ENCODE measurements at places on chromosomes 7 and 10. TPM values are rescaled to one million over a fixed set of nuclear protein-coding genes. Genes with fewer than 3 reads are reported as not detected.

The EN2 gene
- not detected for total RNA-seq

The PLXNA4 gene
- 7.9 TPM for total RNA-seq

The GPR26 gene
- not detected for total RNA-seq

The UROS gene
- 37.4 TPM for total RNA-seq

The PTN gene
- total RNA-seq: not detected

The LIPN gene
- not detected for total RNA-seq

The KEL gene
- total RNA-seq: under 0.01 TPM

The BUB3 gene
- 232 TPM for total RNA-seq

The ACHE gene
- total RNA-seq: 11.3 TPM

The ASIC3 gene
- total RNA-seq: 0.16 TPM

The SORCS3 gene
- total RNA-seq: not detected

The YAE1 gene
- 12.5 TPM for total RNA-seq
